Aorta (tissue), 5 donors: ENCODE measurements at places on chromosomes 6 and 20. TPM values are rescaled to one million over a fixed set of nuclear protein-coding genes. Genes with fewer than 3 reads are reported as not detected.

Gene KCNB1
- total RNA-seq: 0.65 TPM

Gene ACTL10
- total RNA-seq: 1.2 TPM

Gene PKHD1
- not detected for total RNA-seq

Gene SLC17A3
- not detected for total RNA-seq

Gene ENPP4
- total RNA-seq: 27.0 TPM

Gene TLDC2
- total RNA-seq: 0.36 TPM

Gene WFDC2
- 1.5 TPM for total RNA-seq

Gene SMPDL3A
- total RNA-seq: 8.5 TPM

Gene ZNF311
- total RNA-seq: 0.62 TPM

Gene MLIP
- 2.2 TPM for total RNA-seq

- DNase-seq: no peak
Measured at GRCh38 chr20:25081065-25081729, 744 bp downstream of the VSX1 start.

DNA sequence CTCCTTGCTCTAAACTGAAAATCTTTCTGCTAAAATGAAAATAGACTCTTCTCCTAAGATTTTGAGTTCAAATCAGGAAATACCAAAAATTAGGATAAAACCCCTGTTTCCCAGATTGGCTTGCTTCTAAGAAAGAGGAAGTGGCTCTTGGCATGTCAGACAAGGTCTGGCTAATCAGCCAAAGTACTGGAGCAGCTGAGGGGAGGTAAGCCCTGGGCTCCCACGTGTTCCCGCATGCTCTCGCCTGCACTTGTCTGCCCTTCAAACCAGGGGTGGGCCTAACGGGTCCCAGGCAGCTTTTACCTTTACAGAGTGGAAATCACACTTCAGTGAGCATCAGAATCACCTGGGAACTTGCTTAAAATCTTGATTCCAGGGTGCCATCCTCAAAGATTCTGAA is 43.2 kb upstream of the GABRR1 start:
- DNase-seq: no peak

DNA sequence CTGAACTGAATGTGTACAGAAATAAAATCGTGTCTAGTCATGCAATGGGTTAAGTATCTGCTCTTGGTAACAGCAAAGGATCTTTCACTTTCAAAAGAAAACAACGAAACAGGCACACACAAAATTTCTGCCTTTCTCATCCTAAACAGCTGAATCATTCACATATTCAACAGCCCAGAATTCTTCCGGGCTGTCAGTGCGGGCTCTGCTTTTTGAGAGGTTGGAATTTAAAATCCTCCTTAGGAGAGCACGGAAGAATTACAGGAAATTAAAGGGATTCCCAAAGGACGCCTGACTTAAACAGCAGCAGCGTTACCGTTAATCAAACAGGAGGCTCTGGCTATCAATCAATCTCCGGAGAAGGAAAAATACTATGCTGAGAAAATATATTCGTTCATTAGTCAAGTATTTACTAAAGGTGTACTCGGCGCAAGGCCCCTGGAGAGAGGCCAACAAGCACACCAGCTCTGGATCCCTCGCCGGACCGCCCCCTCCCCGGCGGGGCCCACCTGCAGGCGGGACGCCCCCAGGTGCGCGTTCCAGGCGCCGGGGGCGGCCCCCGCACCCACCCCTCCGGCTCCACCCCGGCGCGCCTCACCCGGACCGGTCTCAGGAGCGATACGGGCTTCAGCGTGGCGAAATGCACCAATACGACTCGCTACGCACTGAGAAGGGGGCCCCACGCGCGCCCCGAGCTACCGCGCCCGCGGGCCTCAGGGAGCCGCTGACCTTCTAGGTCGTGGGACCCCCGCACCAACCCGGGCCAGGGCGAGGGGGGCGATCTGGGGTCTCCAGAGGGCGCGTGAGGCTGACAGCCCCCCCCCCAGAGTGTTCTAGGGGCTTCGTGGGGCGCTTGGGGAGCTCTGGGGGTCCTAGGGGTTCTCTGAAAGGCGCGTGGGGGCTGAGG is 1.0 kb downstream of the NAPB start:
- peak; percentile 83 for DNase-seq

DNA sequence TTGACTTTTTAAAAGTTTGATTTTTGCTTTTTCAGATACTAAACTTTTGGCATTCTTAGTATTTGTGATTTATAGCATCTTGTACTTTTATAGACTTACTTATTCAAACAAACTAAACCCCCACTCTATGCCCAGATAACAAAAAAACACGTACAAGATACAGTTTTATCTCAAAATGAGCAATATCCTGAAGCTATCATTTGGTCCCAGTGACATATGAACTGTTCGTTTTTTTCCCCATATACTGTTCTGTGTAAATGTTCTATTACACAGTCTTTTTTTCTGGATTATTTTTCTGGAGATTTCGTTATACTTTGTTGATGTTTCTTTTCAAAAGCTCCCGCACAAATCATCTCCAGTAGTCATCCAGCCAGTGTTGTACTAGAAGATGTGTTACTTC is 27.3 kb upstream of the SERINC3 start:
- no peak for DNase-seq

DNA sequence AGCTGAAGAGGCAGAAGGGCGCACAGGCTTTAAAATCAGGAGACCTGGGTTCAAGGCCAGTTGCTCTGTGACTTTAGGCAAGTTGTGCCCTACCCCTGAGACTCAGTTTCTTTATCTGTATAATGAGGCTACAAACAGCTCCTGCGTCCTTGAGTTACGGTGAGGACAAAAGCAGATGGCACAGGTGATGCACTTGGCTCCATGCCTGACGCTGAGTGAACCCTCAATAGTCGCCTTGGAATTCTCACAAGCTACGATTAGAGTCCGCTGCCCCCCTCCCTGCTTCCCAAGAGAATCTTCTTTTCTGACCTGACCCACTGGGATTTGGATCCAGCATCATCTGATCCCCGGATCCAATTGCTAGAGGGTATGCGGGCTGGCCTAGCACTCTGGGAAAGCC is 6.4 kb downstream of the KCNG1 start:
- DNase-seq: no peak

DNA sequence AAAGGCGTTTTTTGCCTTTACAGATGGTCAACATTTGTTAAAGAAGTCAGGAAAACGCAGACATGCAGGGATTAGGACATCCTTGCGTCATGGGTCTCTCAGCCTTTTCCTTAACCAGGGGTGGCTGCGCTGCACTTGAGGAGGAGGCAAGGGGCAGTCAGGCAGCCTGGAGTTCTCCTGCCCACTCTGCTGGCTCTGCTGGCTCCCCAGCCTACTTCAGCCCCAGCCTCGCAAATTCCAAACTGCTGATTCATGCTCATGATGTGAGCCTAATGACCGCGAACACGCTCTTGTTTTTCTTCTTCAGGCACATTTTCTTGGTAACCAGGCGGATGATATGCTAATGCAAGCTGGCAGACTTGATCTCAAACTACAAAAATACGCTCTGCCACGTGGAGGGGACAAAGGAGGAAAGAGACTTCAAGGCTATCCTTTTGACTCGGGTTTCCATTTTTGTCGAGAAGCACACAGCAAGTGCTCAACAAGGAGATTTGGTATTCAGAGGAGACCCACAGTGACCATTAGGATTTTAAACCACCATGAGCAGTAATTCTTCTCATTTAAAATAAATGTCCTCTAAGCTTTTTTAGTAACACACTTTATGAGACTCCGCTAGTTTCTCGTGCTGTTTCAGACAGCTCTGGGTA is 290.3 kb upstream of the STXBP5 start:
- peak; percentile 86 for DNase-seq

GRCh38 chr6:104566411-104566810 is 293.3 kb downstream of the HACE1 start:
- DNase-seq: no peak

- DNase-seq: no peak
Measured at GRCh38 chr6:52826513-52826912, 14.1 kb downstream of the GSTA5 start.

DNA sequence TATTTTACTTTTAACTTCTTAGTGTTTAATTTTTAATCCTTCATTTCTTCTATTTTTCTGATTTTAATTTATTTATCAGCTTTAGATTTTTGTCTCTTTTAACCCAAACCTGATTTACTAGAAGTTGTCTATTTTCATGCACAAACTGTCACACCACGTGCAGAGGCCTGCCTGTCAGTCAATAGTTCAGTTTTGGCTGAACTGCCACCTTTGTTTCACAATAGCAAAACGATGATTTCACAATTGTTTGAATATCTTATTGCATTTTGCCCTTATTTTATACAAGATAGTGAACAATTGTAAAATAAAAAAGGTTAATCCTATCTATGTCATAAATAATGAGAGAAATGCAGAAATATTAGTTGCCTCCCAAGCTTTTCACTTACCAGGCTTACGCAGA is 24.0 kb upstream of the PPP1R3G start:
- no peak for DNase-seq

- peak; percentile 47 for DNase-seq
Measured at GRCh38 chr20:61953037-61954021, 112.4 kb downstream of the TAF4 start.

GRCh38 chr6:3071568-3071967 is 3.3 kb downstream of the RIPK1 start:
- no peak for DNase-seq

GRCh38 chr6:150361876-150362275 is 6.9 kb upstream of the IYD start:
- no peak for DNase-seq

GRCh38 chr6:33606642-33607041 is 14.5 kb upstream of the ITPR3 start:
- no peak for DNase-seq

DNA sequence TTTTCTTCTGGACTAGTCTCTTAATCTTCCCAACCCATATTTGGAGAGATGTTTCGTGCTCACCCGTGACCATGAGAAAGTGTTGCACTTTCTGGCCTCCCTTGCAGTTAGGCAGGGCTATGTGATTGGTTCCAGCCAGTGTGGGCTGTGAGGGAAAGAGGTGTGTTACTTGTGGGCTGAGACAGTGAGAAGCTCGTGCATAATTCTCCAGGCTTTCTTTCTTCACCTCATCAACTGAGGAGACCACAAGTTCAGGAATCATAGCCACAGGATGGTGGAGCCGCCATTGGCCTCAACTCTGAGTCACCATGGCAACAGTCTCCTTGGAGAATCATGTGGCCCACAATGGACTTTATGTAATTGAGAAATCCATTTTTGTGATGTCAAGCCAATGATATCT is 57.5 kb upstream of the FUCA2 start:
- DNase-seq: no peak
